Astrocyte of the hippocampus (primary cell): ENCODE measurements at places on chromosomes 4 and X.

DNA sequence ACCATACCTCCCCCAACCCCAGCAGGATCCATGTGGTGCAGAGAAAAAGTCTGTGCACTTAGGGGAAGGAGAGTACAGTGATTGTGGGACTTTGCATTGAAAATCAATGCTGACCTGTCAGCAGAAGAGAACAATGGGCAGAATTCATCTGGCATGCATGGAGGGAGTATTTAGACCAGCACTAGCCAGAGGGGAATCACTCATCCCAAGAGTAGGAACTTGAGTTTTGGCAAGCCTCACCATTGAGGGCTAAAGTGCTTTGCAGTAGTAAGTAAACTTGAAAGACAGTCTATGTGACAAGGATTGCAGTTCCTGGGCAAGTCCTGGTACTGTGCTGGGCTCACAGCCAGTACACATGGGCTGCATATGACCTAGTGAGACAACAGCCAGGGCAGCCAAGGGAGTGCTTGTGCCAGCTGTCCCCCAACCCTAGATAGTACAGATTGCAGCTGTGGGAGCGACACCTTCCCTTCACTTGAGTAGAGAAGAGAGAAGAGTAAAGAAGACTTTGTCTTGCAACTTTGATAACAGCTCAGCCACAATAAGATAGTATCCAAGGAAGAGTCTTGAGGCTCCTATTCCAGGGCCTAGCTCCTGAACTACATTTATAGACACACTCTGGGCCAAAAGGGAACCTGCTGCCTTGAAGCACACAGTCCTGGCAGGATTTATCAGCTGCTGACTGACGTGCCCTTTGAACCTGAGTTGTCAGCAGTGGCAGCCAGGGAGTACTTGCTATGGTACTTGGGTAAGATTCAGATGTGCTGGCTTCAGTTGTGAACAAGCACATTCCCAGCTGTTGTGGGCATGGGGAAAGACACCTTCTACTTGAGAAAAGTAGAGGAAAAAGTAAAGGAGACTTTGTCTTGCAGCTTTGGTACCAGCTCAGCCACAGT, 48.7 kb downstream of the HDX start:
- DNase-seq, result no peak

DNA sequence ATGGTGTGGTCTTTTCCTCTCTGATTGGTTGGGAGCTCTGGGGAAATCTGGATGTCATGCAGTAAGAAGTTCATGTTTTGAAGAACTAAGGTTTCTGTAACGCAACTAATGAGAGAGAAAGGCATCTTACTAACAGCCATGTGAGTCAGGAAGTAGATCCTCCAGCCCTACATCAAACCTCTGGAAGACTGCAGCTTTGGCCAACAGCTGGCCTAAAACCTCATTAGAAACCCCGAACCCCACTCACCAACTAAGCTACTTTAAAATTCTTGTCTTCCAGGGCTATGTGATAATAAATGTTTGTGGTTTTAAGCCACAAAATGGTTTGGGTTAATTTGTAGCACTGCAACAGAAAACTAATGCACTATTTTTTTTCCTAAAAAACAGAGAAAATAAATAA, 549.0 kb upstream of the GRID2 start:
- peak; percentile 13 for DNase-seq

- no peak for DNase-seq
Observed at GRCh38 chr4:94959307-94959706, 201.6 kb downstream of the BMPR1B start.

- DNase-seq, result no peak
Observed at GRCh38 chrX:134764202-134764785, 106.0 kb upstream of the PLAC1 start.

- DNase-seq, result no peak
Observed at GRCh38 chrX:12975670-12975965, 708 bp downstream of the TMSB4X start.

GRCh38 chrX:48306175-48306574, 50.3 kb downstream of the SSX3 start:
- DNase-seq, result no peak

GRCh38 chr4:42618023-42618422, 38.9 kb downstream of the ATP8A1 start:
- DNase-seq, result no peak

DNA sequence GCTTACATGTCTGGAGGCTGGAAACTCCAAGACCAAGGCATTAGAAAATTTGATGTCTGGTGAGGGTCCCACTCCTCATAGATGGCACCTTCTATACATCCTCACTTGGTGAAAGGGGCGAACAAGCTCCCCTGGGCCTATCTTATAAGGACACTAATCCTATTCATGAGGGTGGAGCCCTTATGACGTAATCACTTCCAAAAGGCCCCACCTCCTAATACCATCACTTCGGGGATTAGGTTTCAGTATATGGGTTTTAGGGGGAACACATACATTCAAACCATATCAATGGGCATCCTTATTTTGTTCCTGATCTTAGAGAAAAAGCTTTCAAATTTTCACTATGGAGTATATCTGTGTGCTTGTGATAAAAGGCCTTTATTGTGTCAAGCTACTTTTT, 39.0 kb upstream of the ALG13 start:
- DNase-seq, result no peak

DNA sequence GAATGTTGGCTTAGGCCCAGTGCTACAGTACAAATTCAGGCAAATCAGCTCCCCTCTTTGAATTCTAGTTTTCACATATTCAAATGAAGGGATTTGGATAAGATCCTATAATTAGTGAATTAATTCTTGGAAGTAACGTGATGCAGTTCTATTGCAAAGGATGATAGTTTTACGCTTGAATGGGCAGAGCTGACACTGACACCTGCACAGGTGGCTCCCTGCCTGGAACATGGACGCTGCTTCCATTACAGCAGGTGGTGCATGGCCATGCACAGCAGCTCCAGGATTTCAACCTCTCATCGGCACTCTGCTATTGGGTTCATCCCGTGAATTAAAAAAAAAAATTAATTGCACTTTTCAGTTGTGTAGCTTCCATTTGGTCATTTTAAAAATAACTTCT, 28.4 kb upstream of the RPS6KA6 start:
- no peak for DNase-seq

DNA sequence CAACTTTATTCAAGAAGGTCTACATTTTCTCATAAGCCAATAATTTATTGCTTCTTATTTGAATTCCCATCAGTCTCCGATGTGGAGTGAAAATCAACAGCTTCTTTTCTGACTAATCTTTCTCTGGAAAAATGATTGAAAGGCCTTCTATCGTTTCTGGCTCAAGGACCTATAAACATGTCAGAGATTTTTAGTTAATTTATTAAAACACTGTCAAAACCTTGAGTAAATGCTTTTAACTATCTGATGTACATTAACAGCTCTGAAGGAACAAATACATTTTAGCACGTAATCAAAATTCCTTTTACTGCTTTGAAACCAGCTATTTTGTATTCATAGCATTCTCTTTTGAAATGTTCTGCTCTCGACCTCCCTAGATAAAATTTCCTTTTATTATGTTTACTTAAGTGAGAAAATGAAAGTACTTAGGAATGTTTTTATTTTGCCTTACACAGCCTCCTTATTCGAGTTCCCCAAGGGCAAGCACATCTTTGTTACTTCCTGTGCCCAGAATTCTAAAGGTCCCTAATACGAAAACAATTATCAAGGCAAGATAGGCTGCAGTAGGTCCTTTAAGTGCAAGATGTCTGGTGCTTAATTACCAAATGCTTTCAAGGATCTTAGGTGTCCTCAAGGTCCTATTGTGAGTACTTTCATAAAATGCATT, 3.1 kb upstream of the ZFX start:
- DNase-seq, result peak; percentile 34

DNA sequence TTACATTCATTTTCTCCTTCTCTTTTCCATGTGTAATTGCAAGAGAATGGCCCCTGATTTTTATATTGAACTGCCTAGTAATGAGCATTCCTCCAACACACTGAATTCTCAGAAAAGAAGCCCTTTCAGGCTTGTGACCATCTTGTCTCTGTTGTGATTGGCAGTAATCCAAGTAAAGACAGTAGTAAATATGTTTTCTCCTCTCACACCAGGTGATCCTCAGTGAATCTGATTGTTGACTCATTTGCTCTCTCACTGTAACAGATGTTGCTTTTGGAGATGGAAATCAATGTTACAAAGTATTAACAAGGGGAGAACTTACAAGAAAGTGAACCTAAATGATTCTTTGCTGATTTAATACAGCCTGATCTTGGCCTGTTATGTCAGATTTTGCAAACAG, 271.0 kb downstream of the AFF2 start:
- no peak for DNase-seq

DNA sequence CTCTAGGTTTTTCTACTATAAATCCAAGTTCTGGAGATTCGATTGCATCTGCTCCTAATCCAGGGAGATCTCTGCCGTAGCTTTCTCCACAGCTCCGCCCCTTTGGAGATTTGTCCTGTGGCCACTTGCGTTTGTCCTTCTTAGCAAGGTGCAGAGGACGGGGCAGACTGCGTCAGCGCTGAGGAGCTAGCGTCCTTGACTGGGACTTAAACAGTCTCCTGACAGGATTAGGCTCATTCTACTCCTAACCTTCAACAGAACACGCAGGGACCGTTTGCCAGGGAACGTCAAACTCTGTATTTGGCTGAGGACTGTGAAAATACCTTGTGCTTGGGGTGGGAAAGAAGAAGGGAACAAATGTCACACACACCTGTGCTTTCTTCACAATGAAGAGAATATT, 38.6 kb downstream of the SORBS2 start:
- DNase-seq, result peak; percentile 33

DNA sequence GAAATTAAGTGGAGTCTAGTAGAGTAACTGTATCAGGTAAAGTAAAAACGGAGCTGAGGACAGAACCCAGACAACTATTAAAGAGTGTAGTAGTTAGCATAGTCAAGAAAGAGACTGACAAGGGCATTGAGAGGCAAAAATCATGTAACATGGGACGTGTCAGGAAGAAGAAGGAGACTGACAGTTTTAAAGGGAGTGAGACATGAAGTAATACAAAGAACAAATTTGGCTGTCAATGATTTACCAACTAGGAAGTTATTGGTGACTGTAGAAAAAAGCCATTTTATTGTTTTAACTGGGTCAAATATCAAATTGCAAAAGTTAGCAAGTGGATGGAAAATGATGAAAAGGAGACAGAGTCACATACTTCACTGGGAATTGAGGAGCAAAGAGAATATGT, 422.3 kb downstream of the MAPK10 start:
- DNase-seq, result no peak

DNA sequence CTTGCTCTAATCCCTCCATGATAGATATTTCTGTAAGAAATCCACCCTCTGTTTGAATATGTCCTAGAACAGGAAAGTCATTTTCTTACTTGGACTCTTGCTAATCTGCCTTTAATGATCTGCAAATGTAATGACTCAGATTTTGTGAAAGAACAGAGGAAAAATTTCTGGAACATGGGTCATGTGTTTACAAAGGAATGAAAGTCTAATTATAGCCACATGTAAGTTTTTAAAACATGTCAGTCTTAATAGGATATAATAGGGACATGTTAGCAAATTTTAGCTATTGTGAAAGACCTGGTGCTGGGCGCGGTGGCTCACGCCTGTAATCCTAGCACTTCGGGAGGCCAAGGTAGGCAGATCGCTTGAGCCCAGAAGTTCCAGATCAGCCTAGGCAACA, 47.6 kb downstream of the GRK4 start:
- DNase-seq, result peak; percentile 23

GRCh38 chr4:28462766-28463700, 1602.4 kb downstream of the STIM2 start:
- DNase-seq, result no peak

DNA sequence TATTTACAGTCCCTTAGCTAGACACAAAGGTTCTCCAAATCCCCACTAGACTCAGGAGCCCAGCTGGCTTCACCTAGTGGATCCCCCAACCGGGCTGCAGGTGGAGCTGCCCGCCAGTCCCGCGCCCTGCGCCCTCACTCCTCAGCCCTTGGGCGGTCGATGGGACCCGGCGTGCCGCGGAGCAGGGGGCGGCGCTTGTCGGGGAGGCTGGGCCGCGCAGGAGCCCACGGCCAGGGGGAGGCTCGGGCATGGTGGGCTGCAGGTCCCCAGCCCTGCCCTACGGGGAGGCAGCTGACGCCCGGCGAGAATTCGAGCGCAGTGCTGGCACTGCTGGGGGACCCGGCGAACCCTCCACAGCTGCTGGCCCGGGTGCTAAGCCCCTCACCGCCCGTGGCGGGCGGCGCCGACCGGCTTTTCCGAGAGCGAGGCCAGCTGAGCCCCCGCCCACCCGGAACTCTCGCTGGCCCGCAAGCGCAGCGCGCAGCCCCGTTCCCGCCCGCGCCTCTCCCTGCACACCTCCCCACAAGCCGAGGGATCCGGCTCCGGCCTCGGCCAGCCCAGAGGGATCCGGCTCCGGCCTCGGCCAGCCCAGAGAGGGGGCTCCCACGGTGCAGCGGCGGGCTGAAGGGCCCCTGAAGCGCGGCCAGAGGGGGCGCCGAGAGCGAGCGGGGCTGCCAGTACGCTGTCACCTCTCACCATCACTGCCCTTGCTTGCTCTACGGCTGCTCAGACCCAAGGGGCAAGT, 39.4 kb downstream of the WFS1 start:
- DNase-seq, result peak; percentile 62

DNA sequence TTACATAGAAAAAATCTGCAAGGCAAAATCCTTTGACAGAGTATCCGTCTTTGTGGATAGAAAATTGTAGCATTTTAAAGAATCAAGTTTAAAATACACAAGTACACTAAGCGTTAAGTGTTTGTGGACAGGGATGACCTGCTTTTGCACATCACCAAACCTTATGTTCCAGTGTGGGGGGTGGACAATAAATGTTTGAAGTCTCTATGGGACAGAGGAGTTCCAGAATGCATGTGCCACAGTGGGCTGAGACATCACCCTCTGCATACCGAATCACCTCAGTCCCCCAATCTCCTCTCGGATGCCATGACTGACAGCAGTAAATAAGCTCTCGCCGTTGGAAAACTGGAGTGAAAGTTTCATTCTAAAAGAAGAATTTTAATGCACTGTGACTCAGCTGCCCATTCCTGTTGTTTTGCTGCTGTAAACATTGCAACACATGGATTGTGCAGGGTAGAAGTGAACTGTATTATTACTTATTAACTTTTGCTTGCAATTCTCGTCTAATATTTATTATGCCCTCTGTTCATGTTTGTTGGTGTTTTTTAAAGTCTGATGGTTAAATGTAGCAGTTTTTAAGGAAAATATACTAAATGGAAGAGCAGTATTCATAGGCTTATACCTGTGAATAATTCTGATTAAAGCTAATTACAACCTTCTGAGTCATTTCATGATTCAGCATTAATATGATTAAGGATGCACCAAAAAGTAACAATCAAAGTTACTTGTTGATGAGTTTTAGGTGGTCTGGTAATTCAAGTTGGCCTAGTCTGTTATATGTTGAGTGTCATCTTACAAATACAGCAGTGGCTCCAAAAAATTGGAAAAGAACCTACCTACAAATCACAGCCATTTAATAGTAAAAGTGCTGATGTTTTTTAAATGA, 24.0 kb downstream of the CDKN2AIP start:
- DNase-seq, result peak; percentile 41

- DNase-seq, result no peak
Observed at GRCh38 chr4:79882806-79883205, 190.2 kb downstream of the ANTXR2 start.
